ENCODE measurements at places on chromosomes 5 and 9.

- no peak for DNase-seq
Measured at GRCh38 chr9:123102375-123103113, 69.1 kb downstream of the GPR21 start.

DNA sequence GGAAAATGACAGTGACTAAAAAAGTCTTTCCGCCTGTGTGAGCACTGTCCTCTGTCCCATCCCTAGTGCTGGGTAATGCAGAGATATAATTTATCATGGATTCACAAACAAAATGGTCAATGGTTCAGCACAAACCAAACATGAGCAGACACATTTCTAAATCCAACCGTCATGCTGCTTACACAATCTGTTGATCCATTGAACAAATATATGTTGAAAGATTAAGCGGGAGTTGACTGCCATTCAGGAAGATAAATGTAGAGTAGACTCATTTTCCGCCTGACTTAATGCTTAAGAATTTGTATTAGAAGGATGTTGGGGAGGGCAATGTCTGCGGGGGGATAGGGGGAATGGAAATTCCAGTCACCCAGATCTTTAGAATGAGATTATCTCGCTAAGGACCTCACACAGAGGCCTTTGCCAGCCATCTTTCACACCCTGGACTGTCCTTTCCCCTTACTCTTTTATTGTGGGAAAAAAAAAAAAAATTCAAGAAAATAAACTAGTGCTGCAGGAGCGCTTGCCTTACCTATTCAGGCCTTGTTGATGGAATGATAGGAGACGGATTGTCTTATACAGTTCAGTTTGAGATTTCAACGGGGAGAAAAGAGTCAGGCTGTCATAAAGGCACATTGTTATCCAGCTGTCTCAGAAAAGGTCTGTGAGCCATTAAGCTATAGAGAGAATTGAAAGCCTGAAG, 153.7 kb downstream of the TLE1 start:
- no peak for DNase-seq

GRCh38 chr5:96962540-96962991, 26.7 kb downstream of the LNPEP start:
- no peak for DNase-seq

DNA sequence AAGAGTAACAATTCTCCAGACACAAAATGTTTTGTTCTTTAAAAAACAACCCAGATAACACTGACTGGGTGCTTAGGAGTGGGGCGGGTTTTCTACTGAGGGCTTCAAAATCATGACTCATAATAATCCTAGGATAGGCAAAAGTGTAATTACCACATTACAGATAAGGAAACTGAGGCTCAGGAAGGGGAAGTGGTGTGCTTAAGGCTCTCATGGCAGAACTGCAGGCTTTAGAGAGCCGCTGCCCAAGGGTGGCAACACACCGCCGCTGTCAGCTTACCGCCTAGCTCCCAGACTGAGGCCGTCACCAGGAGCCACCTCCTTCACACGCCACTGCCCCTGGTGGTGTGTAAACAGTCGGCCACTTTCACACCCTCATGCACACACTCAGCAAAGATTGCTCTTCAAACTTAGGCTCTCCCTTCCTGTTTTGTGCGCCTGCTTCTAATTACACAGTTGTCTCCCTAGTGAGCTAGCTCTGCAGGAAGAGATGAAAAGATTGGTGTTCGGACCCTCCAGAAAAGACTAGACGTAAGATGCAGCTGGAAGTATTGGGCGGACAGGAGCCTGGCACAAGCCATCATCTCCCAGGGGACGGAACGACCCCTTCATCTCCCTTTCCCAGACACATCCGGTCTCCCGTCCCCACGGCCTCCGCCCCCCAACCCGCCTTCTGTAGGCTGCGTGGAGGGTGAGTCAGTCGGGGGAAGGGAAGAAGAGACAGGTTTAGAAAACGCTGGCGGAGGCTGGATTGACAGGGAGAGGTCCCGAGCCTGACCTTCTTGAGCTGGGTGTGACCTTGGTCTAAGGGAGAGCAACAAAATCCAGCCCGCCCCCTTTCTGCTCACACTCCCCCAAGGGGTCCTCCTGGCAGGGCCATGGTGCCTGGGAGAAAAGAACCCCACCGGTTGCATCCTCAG, 162.7 kb downstream of the SYK start:
- DNase-seq: peak; percentile 38

DNA sequence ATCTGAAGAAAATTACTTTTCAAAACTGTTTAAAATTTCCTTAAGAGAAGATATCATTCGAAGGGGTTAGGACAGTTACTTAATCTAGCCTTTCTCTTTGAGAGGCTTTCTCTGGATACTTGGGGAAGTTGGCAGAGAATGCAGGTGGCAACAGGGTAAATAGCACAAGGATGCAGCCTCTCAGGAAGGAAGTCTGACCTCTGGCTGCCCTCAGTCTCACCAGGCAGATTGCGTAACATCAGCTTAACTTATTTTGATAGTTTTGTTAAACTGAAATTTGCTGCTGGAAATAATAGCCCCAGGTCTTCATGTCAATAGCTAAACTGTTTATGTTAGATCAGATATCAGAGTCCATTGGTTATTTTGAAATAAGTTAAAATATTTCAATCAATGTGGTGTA, 20.4 kb downstream of the CCDC192 start:
- no peak for DNase-seq

- DNase-seq: no peak
Measured at GRCh38 chr5:82605441-82605973, 327.4 kb upstream of the RPS23 start.

DNA sequence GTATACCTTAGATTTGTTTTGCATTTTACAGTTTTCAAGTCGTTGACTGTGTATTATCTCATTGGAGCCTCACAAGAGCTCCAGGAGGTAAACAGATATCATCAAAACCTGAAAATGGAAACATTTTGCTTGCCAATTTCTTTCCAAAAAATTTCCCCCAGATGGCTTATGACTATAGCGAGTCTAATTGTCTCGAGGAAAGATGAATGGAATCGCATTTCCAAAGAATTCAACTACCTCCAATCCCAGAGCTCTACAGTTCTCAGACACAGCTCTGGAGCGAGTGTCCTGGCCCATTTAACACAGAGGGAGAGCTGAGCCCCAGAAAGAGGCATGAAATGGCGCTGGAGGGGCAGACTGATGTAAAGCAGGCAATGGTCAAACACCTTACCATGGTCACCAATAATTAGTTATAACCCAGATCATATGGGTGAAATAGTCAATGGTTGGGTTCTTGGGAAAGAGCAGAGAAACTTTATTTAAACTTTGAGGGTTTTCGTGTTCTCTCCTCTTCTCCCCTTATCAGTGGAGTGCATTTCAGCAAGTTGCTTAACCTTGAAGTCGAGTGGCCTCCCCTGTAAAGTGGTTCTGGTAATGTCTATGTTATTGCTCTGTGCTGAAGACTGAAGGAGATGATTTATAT, 168.2 kb downstream of the ZDHHC21 start:
- DNase-seq: no peak

GRCh38 chr5:58491216-58491892, at the start of gene GAPT:
Gene GAPT (plus strand): TSS chr5:58491435. CDS start chr5:58494537, 3,102 bp downstream.
- no peak for DNase-seq

- DNase-seq: no peak
Measured at GRCh38 chr5:21121213-21121612, 1133.2 kb upstream of the CDH18 start.

- no peak for DNase-seq
Measured at GRCh38 chr5:66553916-66554575, 42.1 kb upstream of the MAST4 start.

DNA sequence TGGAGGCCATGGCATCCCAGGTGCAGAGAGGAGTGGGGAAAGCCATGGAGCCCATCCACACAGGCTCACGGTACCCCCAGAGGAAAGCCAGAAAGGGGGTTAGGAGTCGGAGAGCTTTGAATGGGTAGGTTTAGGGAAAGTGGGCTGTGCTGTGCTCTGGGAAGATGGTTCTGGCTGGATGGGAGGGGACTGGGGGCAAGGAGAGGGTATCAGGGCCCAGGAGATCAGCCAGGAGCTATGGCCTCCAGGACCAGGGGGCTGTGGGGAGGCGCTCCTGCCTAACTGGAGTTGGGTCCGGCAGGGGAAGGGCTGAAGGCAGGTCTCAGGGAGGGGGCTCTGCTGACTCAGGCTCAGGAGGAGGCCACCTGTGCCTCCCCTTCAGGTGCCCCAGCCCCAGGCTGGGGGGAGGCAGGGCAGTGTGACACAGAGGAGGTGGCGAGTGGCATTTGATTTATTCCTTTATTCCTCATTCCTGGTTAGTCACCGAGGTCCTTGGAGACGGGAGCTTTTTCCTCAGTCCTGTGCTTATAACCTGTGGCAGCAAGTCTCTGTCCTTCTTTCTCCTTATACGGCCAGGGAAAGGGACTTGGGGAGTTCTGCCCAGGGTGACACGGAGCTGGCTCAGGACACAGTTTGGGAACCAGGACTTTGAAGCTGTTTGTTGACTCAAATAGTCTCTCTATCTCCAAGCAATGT, 60.8 kb downstream of the TSTD2 start:
- no peak for DNase-seq

GRCh38 chr5:11385251-11385900, 518.9 kb downstream of the CTNND2 start:
- peak; percentile 41 for DNase-seq

GRCh38 chr5:2901096-2901495, 149.6 kb upstream of the IRX2 start:
- no peak for DNase-seq

DNA sequence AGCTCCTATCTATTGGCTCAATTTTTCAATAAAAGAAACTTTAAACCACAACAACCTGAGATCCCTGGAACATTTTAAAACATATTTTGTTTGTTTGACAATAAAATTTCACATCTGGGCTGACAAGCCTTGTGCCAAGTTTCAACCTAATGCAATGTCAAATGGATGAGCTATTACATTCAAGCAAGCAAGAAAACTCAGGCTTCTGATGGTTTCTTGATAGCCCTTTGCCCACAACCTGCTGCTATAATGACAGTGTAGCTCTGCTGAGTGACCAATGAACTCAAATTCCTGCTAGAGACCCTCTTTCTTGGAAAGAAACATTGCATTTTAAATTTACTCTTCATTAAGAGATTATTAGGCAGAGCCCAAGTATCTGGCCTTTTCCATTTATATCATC, 472.9 kb downstream of the ARHGEF28 start:
- DNase-seq: no peak

GRCh38 chr9:82457298-82457697, 468.7 kb downstream of the SPATA31D1 start:
- DNase-seq: no peak

- DNase-seq: no peak
Measured at GRCh38 chr5:159095151-159095721, 4.5 kb downstream of the EBF1 start.

DNA sequence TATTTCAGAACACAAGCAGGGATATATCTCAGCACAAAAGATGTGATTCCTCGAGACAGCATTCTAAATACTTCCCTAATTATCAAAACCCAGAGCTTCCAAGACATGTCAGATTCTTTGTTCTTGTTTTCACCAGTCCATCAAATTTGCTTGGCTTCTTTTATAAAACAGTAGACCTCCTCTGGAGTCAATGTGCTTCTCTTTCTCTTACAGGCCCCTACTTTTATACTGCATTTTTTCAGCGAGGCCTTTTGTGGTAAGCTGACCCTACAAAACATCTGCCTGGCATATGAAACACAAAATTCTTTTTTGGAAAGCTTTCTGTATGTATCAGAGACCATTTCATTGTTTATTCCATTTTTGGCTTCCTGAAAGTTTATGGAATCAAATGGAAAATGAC, 81.8 kb downstream of the ARSB start:
- DNase-seq: no peak

- DNase-seq: no peak
Measured at GRCh38 chr9:1173211-1173610, 123.1 kb downstream of the DMRT2 start.

- DNase-seq: no peak
Measured at GRCh38 chr5:95296291-95296690, 11.4 kb upstream of the MCTP1 start.

GRCh38 chr5:144487761-144488160, 317.1 kb downstream of the KCTD16 start:
- DNase-seq: peak; percentile 14

DNA sequence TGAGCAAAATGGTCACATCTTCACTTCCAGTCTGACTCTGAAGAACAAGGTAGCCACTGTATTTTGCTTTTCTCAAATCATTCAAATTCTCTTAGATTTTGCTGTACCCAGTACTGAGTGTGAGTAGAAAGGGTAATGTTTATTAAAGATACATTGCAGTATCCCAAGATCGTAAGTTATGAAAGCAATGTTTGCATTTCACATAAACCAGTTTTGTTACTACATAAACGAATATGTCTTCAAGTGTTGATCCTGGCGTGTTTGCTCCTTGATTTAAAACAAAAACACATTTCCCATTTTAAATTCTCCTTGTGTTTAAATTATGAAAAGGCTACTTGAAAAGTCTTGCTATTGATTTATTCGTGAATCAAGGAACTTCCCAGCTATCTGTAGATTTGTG, 22.0 kb downstream of the SNX30 start:
- DNase-seq: no peak

DNA sequence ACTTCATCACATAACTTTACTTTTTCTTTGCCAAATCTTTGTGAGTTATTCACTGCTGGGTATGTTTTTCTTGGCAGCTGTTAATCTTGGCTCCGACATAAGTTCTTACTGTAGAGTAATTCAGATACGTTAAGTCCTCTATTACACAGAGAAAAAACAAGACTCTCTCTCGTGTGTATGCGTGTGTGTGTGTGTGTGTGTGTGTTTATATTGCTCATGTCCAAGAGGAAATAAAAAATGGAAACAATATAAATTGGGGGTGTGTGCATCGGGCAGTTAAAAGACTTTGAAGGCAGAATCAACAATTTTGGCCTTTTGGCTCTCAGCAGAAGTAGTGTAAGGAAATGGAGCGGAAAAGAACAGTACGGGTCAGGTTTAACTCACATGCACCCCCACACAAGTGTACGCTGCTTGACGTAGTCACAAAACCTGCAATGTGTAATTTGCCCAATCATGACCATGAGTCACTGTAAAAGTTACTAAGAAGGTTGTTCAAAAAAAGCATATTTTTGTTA, 67.2 kb upstream of the IFNE start:
- no peak for DNase-seq

- no peak for DNase-seq
Measured at GRCh38 chr5:160419458-160420330, 813 bp upstream of the SLU7 start.

DNA sequence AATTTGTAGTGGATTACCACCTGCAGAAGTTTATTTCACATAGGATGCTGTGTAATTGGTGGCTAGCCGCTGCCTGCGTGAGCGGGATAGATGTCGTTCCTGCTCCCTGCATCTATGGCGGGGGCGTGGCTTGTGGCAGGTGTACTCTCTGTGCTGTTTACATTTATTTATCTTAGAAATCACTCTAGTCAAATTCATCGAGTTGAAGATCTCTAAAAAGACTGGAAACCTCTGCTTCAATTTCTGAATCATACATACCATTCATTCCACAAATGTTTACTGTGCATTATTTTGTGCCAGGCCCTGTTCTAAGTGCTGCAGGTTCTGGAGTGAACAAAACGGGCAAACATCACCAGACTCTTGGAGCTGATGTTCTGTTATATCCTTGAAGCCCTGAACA, 11.9 kb downstream of the ROPN1L start:
- no peak for DNase-seq

All from iPS-NIHi11 (cell line).